ENCODE measurements at places on chromosomes 11 and 22.

GRCh38 chr11:46920755-46921154, 2.4 kb upstream of the LRP4 start:
- no peak for ATAC-seq

DNA sequence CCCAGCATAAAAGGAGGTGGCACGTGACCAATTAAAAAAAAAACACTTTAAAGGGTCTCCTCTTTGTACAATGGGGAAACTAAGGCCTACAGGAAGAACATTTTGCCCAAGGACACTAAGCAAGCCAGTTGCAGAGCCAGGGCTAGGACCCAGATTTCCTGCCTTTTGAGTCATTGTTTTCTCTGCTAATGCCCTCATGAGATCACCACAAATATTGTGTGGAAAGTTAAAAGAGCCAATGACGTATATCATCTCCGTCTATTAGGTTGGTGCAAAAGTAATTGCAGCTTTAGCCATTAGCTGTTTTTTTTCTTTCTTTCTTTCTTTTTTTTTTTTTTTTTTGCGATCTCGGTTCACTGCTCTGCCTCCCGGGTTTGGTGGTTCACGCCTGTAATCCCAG, 24.1 kb upstream of the LRRC32 start:
- ATAC-seq, result no peak

GRCh38 chr11:44775366-44775984, 48.7 kb downstream of the TSPAN18 start:
- peak; percentile 63 for ATAC-seq

GRCh38 chr11:64084146-64084950, 48.6 kb downstream of the FLRT1 start:
- no peak for ATAC-seq

GRCh38 chr11:70493089-70493474, 94.8 kb downstream of the CTTN start:
- no peak for ATAC-seq

DNA sequence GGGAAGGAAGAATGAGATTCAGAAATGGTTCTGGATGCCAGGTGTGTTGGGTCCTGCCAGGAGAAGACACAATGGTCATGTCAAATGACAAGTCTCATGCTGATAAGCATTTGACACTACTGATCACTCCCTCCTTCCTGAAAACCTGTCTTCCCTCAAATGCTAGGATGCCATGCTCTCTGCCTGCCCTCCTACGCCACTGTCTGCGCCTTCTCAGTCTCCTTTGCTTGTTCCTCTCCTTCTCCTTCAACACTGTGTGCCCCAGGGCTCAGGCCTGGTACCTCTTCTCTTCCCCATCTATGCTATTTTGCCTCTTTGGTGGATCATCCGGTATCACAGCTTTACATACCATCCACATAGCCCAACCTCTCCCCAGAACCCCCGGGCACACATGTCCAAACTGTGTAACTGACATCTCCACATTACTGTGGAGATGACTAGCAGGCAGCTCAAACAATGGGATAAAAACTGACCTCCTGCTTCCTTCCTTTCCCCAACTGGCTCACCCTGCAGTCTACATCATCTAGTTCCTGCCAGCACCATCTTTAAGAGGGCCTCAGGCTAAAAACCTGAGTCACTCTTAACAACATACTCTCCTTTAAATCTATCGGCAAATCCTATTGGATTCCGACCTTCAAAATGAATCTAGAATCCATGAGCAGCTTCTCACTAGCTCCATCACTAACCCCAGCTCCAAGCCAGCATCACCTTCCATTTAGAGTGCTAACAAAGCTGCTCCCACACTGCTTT, 8.2 kb downstream of the AP1B1 start:
- ATAC-seq, result no peak

GRCh38 chr11:88164320-88164719, 10.9 kb downstream of the RAB38 start:
- no peak for ATAC-seq

- no peak for ATAC-seq
Measured at GRCh38 chr11:66815646-66816045, 27.6 kb upstream of the RCE1 start.

- ATAC-seq, result no peak
Measured at GRCh38 chr11:13317293-13318080, 39.9 kb downstream of the BMAL1 start.

DNA sequence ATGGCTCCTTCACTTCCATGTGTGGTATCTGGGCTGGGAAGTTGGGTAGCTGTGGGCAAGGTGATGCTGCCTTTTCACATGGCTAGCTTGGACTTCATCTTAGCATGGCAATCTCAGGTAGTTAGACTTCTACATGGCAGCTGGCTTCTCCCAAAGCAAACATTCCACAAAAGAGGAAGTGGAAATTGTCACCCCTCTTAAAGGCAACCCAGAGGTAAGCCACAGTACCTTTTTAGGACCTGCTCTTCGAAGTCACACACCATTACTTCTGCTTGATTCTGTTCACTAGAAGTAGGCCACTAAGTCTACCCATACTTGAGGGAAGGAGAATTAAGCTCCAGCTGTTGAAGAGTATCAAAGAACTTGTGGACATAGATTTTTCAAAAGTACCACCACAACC, 25.9 kb downstream of the TUG1 start:
- ATAC-seq, result no peak

DNA sequence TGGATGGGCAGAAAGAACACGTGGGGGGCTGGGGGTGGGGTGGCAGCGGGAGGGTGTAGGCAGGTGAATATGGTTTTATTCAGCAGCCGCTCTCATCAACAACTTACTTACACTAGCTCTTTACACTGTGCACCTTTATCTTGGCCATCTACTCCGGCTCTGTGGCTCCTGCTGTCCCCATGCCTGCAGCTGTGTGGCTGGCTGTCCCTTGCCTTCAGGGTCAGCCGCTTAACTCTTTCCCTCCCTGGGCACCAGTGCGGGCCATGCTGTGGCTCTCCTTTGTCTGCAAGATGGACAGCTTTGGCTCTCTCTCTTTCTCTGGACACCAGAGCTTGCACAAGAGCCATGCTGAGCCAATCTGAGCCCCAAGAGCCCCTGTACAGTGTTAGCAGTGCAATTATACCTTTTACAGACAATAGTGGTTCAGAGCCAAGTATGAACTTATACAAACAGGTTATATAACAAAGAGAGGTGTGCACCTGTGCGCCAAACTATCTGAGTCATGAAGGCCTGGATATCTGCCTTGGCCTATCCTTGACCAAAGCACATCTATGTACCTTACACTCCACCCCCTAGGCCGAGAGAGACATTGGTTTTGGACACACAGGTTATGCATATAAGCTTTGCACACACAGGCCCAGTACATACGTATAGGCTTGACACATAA, 94.3 kb upstream of the CTSC start:
- ATAC-seq, result no peak

GRCh38 chr11:78603792-78604191, 29.1 kb upstream of the NARS2 start:
- no peak for ATAC-seq

DNA sequence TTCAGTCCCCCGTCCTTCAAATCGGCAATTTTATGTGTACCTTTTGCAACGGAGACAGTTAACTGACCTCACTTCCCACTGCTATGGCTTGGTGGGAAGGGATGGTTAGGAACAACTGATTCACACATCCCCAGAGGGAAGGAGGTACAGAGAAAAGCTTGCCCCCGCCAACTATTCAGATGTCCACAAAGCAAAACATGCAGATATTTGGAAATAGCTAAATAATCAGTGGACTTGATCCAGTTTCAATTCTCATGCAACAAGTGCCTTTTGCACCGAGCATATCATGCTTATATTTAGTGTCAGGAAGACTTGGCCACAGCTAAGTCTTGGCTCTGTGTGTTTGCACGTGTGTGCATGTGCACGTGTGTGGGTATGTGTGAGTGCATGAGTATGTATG, 144.6 kb downstream of the SNX19 start:
- no peak for ATAC-seq

GRCh38 chr11:34021977-34022735, 29.4 kb upstream of the CAPRIN1 start:
- no peak for ATAC-seq

GRCh38 chr22:28589102-28589750, 90.4 kb downstream of the TTC28 start:
- ATAC-seq, result no peak

DNA sequence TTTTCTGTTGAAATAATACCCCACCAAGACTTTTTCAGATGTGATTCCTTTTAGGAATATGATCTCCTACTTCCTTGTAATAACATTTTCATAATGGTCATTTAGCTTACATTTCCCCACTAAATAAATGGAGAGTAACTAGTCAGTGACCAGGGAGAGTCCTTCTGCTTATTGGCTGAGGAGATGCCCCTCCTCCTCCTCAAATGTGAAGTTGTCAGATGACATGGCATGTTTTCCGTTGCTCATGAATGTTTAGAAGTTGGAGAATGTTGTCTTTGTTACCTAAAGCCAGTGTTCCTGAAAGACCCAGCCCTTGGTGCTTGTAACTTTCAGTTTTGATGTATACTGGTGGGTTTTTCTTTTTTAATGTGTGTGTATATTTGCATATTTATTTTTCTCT, 38.2 kb downstream of the CSRP3 start:
- ATAC-seq, result no peak

GRCh38 chr11:111694851-111695250, 71.3 kb downstream of the PPP2R1B start:
- peak; percentile 54 for ATAC-seq

GRCh38 chr22:22928666-22929380, 41.2 kb downstream of the IGLL5 start:
- peak; percentile 96 for ATAC-seq

DNA sequence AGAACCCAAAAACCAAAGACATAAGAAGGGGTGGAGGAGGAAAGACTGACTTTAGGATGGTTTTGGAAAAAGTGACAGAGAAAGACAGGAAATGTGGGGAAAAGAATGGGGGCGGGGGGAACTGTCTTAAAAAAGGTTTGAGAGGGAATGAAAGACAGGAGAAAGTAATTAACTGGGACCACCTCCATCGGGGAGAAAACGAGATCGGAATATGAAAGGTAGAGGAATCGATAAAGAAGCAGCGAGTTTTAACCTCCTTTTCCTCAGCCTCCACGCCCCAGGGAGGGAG, 524 bp downstream of the MTMR2 start:
- no peak for ATAC-seq

DNA sequence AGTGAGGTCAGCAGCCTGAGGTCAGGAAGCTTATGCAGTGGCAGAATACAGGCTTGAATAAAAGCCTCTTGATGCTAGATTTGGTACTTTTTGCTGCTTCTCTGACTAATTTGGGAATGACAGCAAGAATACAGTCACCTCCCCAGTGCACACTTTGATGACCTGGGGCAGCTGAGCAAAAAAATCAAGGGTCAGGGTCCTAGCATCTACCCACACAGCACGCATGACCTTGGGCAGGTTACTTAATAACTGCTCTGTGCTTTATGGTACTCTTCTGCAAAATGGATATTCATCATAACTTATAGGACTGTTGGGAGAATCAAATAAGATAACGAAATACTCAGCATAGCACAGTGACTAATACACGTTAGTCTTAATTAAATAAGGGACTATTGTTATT, 344.1 kb upstream of the SYN3 start:
- ATAC-seq, result no peak

DNA sequence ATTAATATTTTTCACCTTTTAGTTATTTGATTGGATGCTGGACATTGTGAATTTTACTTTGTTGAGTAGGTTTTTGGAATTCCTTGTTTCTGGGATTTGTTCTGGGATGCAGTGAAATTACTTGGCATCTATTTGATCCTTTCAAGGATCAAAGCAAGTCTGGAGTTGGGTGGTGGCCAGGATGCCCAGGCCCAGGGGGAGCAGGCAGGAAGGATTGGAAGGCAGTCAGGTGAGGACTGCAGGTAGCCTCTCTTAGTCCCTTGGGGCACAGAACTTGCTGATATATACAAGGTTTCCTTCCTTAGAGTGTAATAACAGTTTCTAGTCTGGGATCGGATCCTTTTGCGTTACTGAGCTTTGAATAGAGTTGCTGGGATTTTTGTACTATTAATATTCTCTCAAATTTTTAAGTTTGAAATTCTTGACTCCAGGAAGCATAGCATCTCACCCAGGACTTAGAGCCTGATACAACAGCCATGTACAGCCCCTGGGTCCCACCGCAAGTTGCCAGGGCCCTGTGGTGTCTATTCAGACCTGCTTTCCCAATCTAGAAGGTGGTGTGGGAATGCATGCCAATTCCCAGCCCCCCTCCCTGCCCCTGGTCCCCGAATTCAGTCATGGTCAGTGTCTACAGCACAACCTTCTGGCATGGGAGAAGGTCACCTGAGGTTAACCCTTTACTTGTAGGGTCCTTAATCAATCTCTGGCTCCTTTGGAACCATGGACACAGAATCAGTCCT, 6.1 kb downstream of the ZNF74 start:
- ATAC-seq, result no peak

GRCh38 chr22:16969508-16970327, 38.3 kb downstream of the GAB4 start:
- ATAC-seq, result no peak

DNA sequence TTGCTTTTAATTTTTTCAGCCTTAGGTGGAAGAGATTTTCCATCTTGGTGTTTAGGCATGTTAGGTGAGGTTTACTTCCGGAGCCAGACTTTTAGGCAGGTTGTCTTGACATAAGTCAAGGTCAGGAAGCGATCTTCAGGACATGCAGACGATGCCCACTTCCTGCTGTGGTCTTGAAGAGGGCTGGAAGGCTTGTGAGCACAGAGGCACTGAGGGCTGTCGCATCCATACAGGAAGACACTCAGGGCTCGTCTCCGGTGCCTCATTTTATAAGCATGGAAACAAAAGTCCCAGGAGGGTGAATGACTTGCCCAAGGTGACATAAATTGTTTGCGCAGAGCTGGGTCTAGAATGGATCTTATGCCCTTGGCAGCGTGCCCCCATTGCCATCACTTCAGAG, 30.8 kb downstream of the MARK2 start:
- no peak for ATAC-seq

- ATAC-seq, result no peak
Measured at GRCh38 chr11:44120169-44120568, 24.7 kb downstream of the EXT2 start.

GRCh38 chr11:111367411-111368284, 11.4 kb downstream of the POU2AF1 start:
- ATAC-seq, result peak; percentile 82

- no peak for ATAC-seq
Measured at GRCh38 chr11:109677231-109677630, 255.2 kb downstream of the C11orf87 start.

GRCh38 chr11:7490054-7490453, 4.7 kb downstream of the OLFML1 start:
- ATAC-seq, result no peak

DNA sequence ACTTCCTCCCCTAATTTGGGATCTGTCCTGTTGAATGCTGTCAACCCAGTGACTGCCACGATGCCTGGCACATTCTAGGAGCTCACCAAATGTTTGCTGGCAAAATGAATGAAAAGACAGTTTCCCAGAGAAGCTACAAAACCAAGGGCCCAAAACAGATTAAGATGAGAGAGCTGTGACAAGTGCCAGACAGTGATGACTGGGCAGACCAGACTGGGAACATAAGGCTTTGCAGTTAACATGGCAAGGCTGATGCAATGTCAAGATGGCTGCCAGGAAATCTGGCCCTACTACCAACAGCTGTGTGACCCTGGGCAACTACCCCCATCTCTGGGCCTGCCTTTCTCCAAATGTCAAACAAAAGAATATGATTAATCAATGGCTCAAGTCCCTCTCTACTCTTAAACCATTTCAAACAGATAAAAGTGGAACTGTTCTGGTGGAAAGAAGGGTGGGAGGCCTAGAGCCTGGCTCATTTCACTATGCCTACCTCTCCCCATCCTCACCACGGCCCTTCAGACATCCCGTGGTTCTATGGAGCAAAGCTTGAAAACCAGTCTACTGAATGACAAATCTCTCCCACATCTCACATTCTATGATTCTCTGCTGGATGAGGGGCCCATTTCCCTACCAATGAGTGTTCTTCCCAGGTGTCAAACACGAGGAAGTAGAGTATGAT, 12.8 kb downstream of the AP1B1 start:
- no peak for ATAC-seq

- no peak for ATAC-seq
Measured at GRCh38 chr11:36577373-36577772, 9.6 kb downstream of the RAG1 start.
